Activated CD4-positive, alpha-beta T cell treated with anti-CD3 and anti-CD28 coated beads, Interleukin-2, Interleukin-6, amounts not matched to agents 100 ng/mL and 50 ng/mL, durations not matched to agents 16 hours and 8 hours (primary cell): ENCODE measurements at places on chromosomes 1 and 21.

DNA sequence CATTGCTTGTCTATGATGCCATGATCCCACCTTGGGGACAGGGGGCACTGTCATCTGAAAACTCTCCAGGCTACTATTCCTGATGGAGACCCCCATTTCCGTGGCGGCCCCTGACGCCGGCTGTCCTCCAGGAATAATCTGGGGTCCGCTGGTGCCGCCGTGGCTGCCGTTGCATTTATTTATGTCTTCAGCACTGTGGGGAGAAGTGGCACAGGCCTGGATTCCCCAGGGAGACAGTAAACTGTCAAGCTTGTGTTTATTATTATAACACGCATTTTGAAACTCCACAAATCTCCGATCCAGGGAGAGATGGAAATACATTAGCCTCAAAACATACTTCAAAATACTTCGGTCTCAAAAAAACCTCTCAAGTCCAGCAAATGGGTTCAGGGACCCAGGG lies 126.9 kb upstream of the C1orf174 start:
- DNase-seq = no peak

DNA sequence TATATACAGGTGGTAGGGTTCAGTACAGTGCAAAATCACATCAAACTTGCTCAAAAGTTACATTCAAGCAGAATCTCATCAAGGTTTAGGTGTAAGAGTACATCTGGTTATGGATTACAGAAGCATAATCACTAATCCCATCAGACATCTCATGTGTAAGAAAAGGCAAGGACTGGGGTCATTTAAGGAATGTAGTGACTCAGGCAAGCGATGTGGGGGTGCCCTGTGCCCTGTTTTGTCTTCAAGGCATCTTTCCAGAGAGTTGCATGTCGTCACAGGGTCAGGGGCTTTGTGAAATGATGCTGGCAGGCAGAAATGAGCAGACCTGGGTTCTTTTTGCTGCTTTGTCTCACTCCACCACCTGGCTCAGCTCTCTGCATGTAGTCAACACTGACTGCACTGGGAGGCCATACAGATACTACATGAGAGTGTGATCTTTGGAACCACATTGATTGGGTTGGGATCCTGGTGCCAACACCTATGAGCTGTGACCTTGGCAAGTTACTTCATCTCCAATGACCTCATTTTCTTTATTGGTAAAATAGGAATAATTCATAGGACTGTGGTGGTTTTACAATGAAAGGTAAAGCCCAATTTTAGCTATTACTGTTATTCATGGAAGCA lies 8.2 kb upstream of the HHIPL2 start:
- no peak for DNase-seq

- DNase-seq = no peak
Observed at GRCh38 chr1:157849229-157849875, 7.7 kb upstream of the CD5L start.

- DNase-seq = no peak
Observed at GRCh38 chr1:76083189-76083588, 8.6 kb downstream of the ST6GALNAC3 start.

DNA sequence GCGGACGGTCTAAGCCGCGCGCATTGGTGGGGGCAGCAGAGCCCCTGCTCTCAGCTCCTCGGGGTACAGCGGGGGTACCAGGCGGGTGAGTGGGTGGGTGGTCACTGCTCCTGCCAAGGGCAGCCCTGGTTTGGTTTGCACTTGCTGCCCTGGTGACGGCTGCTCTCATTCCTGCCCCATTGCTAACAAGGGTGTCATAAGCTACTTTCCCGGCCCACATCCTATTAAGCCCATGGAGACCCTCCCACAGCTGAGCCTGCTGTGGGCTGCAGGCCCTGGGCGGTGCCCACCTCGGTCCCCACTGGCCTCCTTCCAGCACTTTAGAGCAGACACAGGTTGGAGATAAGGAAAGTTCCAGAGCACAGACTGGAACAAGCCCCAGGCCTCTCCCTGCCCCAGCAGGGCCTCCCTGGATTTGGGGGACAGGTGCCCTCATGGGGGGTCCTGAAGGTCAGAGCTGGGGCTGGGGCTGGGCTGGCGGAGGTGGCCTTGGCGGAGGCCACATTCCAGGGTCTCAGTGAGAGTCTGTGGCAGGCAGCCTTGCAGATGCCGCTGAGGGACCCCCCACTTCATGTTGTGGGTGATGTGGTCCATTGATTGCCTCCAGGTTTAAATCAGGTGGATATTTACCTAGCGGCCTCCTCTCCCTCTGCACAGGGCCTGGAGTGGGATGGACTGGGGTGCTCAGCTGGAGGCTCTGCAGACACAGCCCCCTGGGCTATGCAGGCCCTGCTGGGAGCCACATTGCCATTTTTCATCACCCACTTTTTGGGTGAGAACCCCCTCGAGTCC lies 27.0 kb downstream of the COL18A1 start:
- no peak for DNase-seq
